ENCODE measurements at places on chromosomes 5 and 9.

DNA sequence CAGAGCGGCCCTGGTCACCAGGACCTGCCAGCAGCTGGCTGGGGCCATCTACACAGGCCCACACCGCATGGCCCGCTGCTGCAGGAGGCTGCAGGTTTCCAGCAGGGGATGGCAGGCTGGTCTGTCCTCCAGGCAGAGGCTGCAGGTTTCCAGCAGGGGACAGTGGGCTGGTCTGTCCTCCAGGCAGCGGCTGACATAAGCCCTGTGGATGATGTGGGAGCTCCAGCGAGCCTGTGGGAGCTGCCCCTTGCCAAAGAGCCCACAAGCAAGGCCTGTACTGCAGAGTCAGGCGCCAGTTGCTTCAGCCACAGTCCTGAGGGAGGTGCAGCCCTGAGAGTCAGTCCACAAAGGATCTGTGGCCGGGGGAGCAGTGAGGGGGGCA lies 18.5 kb downstream of the TPPP start:
- DNase-seq: no peak

DNA sequence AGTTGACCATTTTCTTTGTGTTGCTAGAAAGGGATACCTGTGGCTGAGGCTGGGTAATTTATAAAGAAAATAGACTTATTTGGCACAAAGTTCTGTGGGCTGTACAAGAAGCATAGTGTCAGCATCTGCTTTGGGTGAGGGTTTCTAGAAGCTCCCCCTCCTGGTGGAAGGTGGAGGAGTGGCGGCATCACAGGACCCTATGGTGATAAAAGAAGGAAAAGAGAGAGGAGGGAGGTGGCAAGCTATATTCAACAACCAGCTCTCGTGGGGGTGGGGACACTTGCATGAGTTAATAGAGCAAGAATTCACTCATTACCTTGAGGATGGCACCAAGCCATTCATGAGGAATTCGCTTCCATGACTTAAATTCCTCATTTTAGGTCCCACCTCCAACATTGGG lies 2041.4 kb upstream of the CDH9 start:
- DNase-seq: no peak

GRCh38 chr9:133478851-133479711 lies at the start of gene SLC2A6:
SLC2A6 (minus strand) TSS chr9:133479099; CDS start chr9:133479059, 40 bp downstream.
- DNase-seq: peak; percentile 69

DNA sequence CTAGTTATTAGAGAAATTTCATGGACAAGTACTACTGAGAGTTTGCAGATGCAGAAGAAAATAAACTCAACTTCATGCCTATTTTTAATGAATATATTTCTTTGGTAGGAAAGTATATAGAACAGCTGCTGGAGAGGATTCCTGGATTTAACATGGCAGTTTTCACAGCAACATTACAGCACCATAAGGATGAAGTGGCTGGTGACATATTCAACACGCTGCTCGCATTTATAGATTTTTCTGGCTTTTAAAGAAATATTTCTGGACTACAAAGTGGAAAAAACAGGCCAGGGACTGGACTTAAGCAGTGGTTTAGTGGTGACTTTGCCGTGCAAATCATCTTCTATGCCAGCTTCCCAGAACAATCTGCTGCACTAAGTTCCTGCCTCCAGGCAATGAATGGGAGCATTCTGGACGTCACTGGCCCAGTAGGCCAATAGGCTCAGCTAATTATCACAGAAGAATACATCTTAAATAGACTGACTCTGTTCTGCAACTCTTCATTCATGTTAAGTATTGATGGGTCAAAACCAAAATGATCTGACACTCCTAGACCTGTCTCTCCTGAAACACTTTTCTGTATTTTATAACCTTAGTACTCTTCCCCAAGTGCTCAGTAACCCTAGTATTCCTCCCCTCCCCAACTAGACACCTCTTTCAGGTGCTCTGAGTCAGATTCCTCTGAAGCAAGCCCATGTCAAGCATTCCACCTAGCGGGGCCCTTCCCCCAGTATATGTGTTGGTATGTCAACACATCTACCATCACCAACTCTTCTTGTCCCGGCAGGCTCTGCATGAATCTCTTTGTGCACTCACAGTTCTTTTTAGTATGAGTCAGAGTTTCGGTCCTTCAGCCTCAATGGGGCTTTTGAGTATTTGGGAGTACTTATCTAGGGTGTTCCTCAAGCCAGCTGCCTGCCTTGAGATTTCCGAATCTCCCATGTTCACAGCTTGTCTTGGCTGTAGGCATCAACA lies 625.5 kb downstream of the CHSY3 start:
- no peak for DNase-seq

GRCh38 chr9:31639451-31639850 lies 745.0 kb upstream of the ACO1 start:
- DNase-seq: no peak

- DNase-seq: no peak
Observed at GRCh38 chr5:134392301-134392700, 19.4 kb downstream of the CDKN2AIPNL start.

GRCh38 chr5:1402611-1403255 lies 42.5 kb downstream of the SLC6A3 start:
- DNase-seq: no peak

DNA sequence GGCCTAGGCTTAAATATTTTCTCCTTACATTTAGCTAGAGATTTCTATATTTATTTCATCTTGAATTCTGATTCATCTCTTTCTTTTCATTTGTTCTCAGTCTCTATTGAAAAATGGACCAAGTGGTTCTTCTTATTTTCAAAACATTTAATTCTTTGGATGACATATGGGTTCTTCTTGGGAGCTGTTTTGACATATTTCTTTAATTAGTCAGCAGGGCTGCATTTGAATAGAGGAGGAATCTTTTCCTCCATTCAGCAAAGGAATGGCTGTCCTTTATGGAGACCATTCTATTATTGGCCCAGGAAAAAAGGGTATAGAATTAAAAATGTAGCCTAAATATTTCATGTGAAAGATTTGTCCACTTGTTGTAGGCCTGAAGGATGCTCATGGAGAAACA lies 109.9 kb downstream of the RPS23 start:
- no peak for DNase-seq

DNA sequence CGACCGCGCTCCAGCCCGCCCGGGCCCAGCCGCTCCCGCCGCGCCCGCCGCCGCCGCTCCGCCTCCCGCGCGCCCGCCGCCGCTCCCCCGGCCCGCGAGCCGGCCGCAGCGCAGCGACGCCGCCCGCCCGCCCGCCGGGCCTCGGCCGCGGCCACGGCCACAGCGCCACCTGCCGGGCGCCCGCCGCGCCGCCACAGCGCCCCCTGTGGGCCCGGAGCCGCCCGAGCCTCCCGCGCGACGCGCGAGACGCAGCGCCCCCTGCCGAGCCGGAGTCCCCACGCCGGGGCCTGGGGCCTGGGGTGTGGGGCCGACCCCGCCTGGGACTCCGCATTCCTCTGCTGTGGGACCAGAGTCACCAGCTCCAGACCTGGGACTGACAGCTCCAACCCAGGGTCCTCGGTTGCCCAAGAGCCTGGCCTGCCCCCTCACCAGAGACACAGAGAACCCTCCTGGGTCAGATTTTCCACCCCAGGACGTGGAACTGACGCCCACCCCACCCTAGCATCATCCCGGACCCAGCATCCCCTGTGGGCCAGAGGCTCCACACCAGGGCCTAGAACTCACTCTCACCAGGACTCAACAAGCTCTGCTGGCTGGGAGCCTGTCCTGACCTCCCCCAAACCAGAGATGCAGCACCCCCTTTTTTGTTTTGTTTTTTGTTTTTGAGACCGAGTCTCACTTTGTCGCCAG lies at the start of gene RAPGEF1:
TSS of gene RAPGEF1 (minus strand) at position 118 of the 690 bp plus-strand sequence. CDS start 246 bp downstream, outside the sequence.
- DNase-seq: peak; percentile 75

DNA sequence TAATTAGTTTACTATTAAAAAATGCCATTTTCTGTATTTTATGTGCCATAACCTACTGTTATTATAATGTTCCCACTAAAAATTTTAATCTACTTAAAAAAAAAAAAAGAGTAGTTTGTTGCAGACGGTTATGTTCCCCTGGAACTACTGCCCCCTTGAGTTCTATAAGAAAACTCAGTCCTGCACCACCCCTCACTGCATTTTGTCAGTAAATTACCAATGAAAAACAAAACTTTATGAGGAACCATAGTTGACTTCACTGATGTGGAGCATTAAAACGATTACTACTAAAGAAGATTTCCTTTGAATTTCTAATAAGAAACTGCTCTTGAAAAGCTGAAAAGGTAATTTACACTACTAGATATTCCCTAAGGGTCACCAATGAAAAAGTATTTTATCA lies 288.7 kb downstream of the FBXL17 start:
- no peak for DNase-seq

- no peak for DNase-seq
Observed at GRCh38 chr5:111781200-111781599, 24.2 kb upstream of the NREP start.

- DNase-seq: no peak
Observed at GRCh38 chr5:25056836-25057235, 412.1 kb upstream of the CDH10 start.

DNA sequence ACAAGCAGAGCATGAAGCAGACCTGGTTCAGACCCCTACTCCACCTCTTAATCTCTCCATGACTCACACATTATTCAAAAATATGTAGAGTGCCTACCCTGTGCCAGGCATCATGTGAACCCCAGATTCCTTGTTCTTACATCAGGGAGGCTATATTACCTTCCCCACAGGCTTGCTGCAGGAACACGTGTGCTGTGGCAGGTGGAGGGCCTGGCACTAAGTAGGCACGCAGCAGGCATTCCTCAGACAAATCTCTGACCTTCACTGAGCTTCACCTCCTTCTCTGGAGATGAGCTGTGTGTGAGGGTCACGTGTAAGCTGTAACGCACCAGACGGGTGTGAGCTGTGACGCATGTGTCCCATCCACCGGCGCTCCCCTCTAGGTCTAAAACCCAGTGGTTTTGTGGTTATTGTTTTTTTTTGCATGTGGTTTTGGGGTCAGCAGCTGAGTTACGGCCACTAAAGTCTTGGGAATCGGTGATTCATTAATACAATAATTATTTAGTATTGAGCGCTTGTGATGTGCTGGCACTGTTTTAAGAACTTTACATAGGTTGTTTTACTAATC lies 30.3 kb downstream of the ANGPTL2 start:
- no peak for DNase-seq

DNA sequence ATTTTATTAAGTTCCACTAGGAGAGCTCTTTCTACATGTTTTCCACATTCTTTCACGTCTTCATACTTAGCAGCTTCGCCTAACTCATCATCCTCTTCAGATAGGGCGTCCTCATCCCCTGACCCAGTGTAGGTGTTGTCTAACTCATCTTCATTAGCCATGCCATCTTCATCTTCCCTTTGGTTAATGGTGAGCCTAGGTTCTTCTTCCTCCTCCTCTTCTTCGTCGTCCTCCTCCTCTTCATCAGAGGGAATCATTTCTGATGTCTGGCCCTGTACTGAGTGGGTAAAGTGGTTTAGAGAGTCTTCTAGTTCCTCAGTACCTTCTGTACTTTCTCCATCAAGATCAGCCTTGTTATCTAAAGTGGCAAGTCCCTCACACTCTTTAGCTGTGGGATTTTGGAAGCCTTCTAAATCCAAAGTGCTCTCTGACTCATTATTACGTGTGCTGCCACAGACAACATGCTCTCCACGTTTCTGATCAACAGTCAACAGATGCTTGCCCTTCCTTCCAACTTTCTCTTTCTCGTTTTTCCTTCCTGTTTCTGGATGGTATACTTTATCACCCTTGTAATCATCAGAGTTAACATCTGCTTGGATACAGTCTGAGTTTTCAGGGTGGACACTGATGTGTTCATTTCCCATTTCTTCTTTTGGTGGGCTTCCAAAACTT lies 31.1 kb downstream of the TUT7 start:
- DNase-seq: no peak

DNA sequence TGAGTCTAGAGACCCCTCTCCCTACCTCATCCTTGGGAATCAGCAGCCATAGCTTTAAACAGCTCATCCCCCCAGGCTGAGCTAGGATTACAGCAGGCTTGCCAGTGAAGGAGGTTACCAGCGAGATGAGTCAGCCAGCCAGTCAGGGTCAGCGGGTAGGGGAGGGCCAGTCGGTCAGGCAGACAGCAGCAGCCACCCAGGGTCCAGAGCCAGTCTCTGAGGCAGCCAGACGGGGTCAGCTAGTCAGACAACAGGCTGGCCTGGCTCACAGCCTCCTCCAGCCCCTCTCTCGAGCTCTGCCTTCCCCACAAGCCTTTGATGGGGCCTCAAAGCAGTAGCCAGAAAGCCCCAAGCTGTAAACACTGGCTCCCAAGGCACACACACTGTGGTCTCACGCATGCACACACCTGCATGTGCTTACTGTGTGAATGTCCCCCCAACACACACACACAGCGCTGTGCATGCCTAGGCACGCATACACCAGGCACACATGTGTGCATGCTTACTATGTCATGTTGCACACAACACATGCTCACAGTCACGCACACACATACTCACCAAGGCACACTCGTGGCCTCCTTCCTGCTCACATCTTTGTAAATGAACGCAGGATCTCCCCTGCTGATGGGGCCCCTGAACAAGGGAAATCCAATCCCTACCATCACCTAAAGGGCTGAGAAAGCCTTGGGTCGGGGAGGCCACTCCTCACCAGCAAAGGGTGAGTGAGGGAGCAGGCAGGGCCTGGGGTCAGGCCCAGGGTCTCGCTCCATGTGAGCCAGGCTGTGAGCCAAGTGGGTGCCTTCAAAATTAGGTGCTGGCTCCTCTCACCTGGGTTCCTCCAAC lies 28.2 kb upstream of the CPLX2 start:
- no peak for DNase-seq

GRCh38 chr9:125393426-125393825 lies 131.8 kb downstream of the GAPVD1 start:
- DNase-seq: no peak

- DNase-seq: no peak
Observed at GRCh38 chr5:129244478-129244877, 149.9 kb downstream of the ISOC1 start.

- DNase-seq: no peak
Observed at GRCh38 chr9:123649909-123650308, 280.0 kb downstream of the DENND1A start.

DNA sequence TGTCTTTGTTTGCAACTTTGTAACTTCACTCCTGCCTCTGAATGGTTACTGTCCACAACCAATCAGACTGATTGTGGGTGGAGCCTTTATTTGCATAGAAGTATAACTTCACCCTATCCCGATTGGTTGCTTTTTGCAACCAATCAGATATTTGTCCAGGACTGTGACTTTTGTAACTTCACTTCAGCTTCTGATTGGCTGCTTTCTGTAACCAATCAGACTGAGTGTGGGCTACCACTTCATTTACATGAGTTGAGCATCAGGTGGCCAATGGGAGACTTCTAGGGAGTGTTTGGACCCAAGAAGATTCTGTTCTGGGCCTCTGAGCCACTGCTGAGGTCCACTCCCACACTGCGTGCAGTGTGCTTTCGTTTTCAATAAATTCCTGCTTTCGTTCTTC lies 1810.7 kb upstream of the CDH6 start:
- no peak for DNase-seq

GRCh38 chr5:140642718-140643117 lies 3.5 kb downstream of the TMCO6 start:
- no peak for DNase-seq

GRCh38 chr9:134188386-134189144 lies 24.2 kb upstream of the RNU6ATAC start:
- DNase-seq: no peak

- DNase-seq: no peak
Observed at GRCh38 chr9:13151489-13151888, 128.0 kb downstream of the MPDZ start.
